ENCODE measurements at places on chromosomes 11 and 22.
A peak's percentile ranks its signal among the peaks of the same experiment; 100 is the strongest.

- no peak for DNase-seq
Observed at GRCh38 chr11:10108915-10109680, 184.9 kb downstream of the SBF2 start.

DNA sequence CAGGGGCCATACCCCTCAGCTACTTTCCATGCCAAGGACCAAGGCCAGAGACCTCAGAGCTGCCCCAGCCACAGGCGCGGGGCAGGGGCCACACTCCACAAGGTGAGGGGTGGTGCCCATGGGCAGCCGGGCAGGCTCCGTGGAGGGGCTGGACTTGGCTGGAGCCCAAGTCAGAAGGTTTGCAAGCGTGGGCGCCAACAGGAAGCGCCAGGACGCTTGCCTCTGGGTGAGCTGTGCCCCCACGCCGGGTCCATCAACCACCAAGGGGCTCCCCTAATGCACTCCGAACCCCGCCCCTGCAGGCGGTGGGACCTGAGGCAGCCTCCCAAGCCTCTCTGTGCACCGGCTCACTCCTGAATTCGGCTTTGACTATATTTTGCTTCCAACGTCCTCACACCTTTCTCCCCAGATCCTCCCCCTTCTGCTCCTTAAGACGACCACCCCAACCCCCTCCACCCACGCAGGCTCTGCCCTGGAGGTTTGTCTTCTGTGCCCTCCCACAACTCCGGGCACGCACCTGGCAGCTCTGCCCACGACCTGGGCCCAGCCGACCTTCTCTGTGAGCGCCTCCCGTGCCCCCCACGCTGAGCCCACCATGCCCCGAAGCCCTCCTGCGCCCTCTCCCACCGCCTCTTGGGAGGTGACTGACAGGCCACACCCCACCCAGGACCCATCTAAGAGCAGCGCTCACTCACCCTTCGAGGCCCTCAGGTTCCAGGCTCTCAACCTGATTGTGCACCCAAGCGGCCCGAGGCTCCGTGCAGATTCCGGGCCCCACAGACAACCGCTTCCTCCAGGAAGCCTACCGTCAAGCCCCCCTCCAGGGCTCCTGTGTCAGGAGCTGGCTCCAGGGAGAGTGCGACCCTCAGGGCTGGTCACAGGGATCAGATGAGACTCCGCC, 2.6 kb upstream of the PKP3 start:
- DNase-seq = no peak

- DNase-seq = no peak
Observed at GRCh38 chr11:72373163-72373562, 61.2 kb downstream of the CLPB start.

- peak; percentile 19 for DNase-seq
Observed at GRCh38 chr11:68142028-68142412, 20.8 kb upstream of the CHKA start.

- no peak for DNase-seq
Observed at GRCh38 chr11:2314525-2315394, 12.9 kb downstream of the TSPAN32 start.

DNA sequence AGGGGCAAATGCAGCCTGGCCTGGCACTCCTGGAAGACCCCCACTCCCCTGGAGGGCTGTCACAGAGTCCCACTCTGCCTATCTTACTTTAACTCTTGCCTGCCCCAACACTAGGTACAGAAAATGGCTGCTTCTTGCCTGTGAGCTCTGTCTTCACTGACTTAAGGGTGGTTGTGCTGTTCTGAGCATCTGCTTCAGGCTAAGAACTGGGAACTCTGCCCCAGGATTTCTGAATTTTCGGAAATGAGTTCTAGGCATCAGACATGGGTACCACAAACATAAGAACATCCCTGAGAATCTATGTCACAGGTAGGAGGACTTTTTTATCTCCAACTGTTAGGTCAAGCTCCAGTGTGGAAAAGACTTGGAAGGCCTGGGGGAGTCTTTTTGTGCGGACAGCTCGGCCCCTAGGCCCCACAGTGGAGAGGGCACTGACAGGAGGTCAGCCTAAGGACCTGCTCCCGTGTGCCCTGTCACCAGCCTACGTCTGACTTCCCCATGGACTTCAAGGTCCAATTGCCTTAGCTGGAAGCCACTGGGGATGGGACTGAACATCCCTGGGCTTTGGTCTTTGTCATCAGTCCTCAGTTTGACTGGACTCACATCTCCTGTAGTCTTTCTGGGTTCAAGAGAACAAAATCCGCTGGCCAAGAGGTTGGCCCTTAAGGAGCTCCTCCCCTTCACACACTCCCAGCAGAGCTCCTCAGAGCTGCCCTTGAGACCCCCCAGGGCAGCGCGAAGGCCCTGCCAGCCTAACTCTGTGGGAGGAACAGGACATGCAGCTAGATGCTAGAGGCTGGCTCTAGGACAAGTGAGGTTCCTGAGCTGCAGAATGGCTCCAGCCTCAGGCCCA, 31.9 kb downstream of the PPP2R1B start:
- no peak for DNase-seq

DNA sequence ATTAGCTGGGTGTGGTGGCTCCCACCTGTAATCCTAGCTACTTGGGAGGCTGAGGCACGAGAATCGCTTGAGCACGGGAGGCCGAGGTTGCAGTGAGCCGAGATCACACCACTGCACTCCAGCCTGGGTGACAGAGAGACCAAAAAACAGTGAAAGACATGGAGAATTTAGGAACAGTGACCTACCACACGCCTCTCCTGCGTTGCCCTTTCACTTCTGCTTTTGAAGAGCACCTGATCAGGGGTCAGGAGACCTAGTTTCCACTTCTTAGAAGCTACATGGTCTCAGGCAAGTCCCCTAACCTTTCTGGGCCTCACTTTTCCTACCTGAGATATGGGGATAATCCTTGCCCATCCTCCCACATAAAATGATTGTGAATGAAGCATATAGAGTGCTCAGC, 12.2 kb downstream of the SLC35C1 start:
- DNase-seq = no peak

GRCh38 chr22:41308544-41308947, 7.2 kb downstream of the ZC3H7B start:
- DNase-seq = no peak

DNA sequence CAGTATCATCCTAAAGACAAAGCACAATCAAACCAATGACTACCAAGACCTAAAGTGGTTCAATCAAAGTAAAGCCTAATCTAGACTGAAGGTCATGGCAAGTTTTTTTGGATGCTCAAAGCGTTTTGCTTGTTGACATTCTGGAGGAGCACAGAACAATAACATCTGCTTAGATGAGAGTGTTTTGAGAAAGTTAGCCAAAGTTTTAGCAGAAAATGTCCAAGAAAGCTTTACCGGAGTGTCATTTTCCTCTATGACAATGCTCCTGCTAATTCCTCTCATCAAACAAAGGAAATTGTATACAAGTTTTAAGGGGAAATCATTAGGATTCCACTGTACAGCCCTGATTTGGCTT, 256.9 kb upstream of the FAT3 start:
- DNase-seq = no peak

DNA sequence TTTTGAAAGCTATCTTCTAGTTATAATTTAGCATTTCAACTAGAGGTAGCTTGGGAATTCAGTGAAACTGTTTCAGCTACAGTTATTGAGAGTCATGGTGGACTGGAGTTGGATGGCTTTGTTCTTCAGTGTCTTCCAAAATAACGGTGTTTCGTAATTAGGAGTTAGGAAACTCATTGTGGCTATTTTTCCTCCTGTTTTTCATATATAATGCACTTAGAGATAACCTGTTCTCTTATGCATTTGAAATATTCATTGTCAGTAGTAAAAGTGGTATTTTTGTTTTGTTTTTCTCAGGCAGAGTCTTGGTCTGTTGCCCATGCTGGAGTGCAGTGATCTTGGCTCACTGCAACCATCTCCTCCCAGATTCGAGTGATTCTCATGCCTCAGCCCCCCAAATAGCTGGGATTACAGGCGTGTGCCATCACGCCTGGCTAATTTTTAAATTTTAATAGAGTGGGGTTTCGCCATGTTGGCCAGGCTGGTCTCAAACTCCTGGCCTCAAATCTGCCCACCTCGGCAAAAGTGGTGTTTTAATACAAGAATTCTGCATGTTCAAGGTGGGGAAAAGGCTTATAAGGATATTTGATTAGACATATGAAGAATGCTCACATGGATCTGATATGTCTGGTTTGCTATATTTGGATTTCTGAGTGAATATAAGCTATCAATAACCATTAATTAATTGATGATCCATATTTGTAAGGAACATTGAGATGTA, 12.7 kb downstream of the PDHX start:
- DNase-seq = no peak

- DNase-seq = no peak
Observed at GRCh38 chr11:34251589-34251980, 106.2 kb downstream of the ABTB2 start.

GRCh38 chr11:76670485-76671236, at the start of gene LRRC32:
Gene LRRC32 (minus strand): TSS chr11:76670747. CDS start chr11:76665954, 4,793 bp downstream.
- DNase-seq = peak; percentile 50

DNA sequence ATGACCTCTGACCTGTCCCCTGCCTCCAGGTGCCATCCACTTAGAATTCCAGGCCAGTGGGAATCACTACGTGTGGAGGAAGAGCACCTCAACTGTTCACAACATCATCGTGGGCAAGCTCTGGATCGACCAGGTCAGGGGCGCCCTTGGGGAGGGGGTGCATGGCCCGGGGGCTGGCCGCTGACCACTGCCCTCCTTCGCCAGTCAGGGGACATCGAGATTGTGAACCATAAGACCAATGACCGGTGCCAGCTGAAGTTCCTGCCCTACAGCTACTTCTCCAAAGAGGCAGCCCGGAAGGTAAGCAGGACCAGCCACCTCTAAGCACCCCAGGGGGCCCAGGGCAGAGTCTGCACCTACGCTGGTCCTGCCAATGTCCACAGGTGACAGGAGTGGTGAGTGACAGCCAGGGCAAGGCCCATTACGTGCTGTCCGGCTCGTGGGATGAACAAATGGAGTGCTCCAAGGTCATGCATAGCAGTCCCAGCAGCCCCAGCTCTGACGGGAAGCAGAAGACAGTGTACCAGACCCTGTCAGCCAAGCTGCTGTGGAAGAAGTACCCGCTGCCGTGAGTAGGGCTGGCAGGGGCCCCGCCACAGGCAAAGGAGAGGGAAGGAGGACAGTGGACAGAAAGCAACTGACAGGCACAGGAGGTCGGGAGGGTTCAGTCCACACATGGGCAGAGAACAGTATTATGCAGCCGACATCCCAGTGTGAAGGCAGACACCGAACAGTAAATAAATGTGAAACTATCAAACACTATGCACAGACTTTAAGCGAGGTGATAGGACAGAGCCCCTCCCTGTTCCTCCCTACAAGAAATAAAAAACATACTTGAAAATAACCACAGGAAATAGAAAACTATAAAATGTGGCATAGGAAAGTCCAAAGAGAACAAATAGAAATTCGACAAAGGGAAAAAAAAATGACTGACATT, 74.9 kb downstream of the MORC2 start:
- DNase-seq = no peak

DNA sequence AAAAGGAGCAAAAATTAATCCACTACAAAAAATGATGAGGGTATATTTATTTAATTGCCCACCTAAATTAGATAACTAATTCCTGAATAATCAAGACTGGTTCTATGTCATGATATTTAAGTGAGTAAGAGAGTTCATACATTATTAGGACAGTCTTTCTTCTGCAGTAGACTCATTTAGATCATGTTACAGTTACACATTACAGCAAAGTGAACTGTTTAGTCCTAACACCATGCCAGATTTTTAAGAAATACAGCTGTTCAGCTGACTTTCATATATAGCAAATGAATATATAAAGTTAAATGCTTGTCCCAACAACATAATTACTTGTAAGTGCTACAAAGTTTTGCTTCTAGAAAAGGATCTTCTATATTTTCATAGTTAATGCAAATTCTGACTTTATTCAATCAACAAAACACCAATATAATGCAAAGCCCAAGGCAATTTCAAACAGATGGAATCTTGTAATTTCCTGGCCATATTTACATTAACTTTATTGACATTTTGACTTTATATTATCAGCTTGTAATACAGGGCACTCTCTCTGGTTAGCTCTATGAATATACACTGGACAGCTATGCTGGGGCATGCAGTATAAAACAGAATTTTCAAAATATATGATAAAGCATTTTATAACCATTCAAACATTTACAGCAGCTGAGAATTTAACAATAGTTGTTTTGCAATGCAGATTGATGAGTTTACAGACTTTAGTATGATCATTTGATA, 45.7 kb upstream of the TP53AIP1 start:
- DNase-seq = no peak

- DNase-seq = no peak
Observed at GRCh38 chr11:73990730-73991129, 8.1 kb upstream of the UCP2 start.

- no peak for DNase-seq
Observed at GRCh38 chr22:32583921-32584335, 109.3 kb downstream of the FBXO7 start.

GRCh38 chr22:44668190-44668885, 33.7 kb upstream of the PRR5 start:
- DNase-seq = peak; percentile 35

GRCh38 chr11:31641477-31642062, 132.0 kb downstream of the ELP4 start:
- no peak for DNase-seq

- DNase-seq = no peak
Observed at GRCh38 chr22:18050065-18050464, 25.7 kb upstream of the MICAL3 start.

DNA sequence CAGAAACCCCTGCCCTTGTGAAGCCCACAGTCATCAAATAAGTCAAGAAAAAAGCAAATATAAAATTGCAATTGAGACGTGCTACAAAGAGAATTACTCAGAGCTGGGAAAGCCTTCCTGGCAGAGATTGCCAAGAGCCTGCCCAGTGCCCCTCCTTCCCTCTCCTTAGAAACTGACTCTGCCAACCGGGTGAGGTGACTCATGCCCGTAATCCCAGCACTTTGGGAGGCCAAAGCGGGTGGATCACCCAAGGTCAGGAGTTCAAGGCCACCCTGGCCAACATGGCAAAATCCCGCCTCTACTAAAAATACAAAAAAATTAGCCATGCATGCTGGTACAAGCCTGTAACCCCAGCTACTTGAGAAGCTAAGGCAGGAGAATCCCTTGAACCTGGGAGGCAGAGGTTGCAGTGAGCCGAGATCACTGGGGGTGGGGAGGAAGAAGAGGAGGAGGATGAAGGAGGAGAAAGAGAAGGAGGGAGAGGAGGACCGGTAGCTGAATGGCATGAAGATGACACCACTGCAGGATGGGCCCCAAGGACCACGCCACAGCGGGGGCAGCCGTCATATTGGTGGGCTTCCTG, 76.1 kb upstream of the RTL6 start:
- DNase-seq = no peak

DNA sequence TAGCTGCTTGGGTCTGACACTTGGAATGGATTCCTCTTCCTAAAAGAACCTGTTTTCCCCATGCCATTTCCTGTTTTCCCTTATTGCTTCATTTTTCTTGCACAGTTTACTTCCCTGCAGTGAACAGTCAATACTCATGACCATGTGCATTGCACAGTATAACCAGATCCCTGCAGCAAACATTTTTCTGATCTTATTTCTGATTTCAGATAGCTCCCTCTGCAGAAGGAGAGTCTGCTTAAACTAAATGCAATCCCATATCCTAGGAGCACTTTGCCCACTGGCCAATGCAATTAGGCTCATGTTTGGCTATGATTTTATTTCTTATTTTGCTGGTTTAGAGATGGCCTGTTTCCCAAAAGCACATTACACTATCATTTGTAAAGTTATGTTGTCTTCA, 96.7 kb upstream of the CD44 start:
- DNase-seq = no peak

All from CD4-positive, alpha-beta T cell treated with Interferon alpha-2 for 1 hour (primary cell).